Daoy (cell line): ENCODE measurements at places on chromosomes 7 and 10. TPM values are rescaled to one million over a fixed set of nuclear protein-coding genes. Genes with fewer than 3 reads are reported as not detected.

The PON3 gene
- total RNA-seq = not detected in 2 replicates

The ADCYAP1R1 gene
- total RNA-seq = 0.17 and 0.24 TPM in 2 replicates

The ACTR3C gene
- 0.06 and 2.7 TPM in 2 replicates for total RNA-seq

The HECW1 gene
- 3.7 and 16.3 TPM in 2 replicates for total RNA-seq

The NEUROD6 gene
- total RNA-seq = not detected in 2 replicates

The ACBD5 gene
- total RNA-seq = 16.9 and 32.6 TPM in 2 replicates

The CHCHD2 gene
- 1,201 and 1,375 TPM in 2 replicates for total RNA-seq

The CHPF2 gene
- 38.3 and 43.5 TPM in 2 replicates for total RNA-seq

The MMRN2 gene
- 0.06 TPM in 1 of 2 replicates, not detected in the other for total RNA-seq

The GPR37 gene
- 0.65 and 1.5 TPM in 2 replicates for total RNA-seq

The CAV1 gene
- total RNA-seq = 465 and 514 TPM in 2 replicates

The ANKRD30A gene
- not detected in 2 replicates for total RNA-seq

The AHR gene
- 79.7 and 91.9 TPM in 2 replicates for total RNA-seq

The IKZF1 gene
- total RNA-seq = 4.2 and 5.2 TPM in 2 replicates

The SHTN1 gene
- total RNA-seq = 4.0 and 4.6 TPM in 2 replicates

The DKK1 gene
- 39.8 and 44.7 TPM in 2 replicates for total RNA-seq

The DNAH11 gene
- 24.4 and 30.2 TPM in 2 replicates for total RNA-seq

The GPR26 gene
- total RNA-seq = 0.11 TPM in 1 of 2 replicates, not detected in the other
